ENCODE measurements at places on chromosomes 16 and 17.

DNA sequence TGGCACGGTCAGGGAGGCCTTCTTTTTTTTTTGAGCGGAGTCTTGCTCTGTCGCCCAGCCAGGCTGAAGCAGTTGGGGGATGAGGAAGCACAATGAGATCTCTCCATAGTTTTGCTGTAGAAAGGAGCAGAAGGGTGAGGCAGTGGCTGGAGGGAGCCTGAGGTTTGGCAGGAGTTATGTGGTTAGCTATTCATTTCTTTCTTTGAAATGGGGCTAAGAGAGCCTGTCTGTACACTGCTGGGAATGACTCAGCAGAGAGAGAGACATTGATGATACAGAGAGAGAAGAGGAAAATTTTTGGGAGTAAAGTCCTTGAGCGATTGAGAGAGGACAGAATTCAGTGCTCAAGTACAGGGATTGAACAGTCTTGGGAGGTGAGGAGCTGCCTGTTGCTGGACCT lies 22.1 kb downstream of the NOS2 start:
- no peak for DNase-seq

DNA sequence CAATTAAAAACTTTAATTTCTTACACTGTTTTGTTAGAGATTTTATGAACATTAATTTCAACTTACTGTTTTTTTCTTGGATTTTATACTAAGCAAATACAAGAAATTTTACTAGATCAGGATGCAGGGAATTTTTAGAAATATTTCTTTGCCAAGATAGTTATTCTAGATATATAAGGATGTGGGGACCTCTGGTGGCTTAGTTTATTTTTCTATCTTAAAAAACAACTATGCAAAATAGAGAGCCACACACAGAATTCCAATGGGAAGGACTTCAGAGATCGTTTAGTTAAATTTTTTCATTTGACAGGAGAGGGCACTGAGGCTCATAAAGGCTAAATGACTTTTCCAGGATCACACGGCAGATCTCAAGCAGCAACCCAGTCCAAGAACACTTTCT lies 23.0 kb upstream of the CAPNS2 start:
- DNase-seq, result peak; percentile 62

- no peak for DNase-seq
Observed at GRCh38 chr17:62670202-62670821, 42.8 kb downstream of the MRC2 start.

DNA sequence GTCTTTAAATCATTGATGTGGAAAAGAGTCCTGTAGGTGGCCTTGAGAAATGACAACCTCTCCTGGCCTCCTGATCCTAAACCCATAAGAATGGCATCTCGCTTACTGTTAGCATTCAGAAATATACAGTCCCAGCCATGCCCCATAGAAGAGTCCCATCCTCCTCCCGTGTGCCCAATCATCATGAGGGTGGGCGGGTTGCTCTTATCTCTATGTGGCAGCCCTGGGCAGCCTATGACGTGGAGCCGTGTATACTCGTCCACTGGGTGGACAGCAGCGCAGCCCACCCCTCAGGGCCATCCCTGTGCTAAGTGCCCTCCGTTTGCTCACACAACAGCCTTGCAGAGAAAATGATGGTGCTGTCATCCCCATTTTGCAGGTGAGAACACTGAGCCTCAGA lies 105.3 kb downstream of the AMFR start:
- no peak for DNase-seq

GRCh38 chr16:25143928-25144327 lies 32.4 kb downstream of the LCMT1 start:
- peak; percentile 15 for DNase-seq

GRCh38 chr16:77459534-77460254 lies 24.9 kb upstream of the ADAMTS18 start:
- no peak for DNase-seq

GRCh38 chr16:64534180-64534780 lies 587.6 kb downstream of the CDH11 start:
- no peak for DNase-seq

DNA sequence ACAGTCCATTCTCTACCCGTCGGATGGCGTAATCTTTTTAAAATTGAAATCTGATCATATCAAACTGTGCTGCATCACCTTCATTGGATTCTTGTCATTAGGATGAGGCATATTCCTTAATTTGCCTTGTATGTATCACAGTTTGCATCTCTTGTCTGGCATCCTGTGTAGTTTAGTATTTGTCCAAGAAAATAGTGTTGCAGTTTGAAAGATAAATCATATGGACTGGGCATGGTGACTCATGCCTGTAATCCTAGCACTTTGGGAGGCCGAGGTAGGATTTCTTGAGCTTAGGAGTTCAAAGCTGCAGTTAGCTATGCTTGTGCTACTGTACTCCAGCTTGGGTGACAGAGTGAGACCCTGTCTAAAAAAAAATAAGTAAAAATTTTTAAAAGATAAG lies 5.8 kb upstream of the RSL1D1 start:
- DNase-seq, result no peak

DNA sequence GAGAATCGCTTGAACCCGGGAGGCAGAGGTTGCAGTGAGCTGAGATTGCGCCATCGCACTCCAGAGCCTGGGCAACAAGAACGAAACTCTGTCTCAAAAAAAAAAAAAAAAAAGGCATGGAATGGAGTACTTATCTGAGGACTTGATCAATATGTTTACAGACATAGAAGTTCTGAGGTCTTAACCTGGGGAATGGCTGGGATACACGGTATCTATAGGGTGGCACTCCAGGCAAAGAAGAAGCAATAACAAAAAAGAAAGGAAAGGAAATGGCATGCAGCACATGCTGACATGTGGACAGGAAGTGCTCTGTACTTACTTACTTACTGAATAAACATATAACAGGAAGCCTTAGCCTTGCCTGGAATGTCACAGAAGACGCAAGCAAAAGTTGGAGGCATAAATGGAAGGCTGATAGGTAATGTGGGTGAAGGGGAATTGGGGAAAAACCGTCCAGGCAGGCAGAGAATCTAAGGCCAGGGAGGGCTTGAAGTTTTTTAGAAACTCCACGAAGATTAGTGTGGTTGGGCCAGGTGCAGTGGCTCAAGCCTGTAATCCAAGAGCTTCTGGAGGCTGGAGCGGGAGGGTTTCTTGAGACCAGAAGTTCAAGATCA lies 10.1 kb upstream of the SPOP start:
- DNase-seq, result peak; percentile 68

- no peak for DNase-seq
Observed at GRCh38 chr16:85967111-85967510, 68.1 kb downstream of the IRF8 start.

DNA sequence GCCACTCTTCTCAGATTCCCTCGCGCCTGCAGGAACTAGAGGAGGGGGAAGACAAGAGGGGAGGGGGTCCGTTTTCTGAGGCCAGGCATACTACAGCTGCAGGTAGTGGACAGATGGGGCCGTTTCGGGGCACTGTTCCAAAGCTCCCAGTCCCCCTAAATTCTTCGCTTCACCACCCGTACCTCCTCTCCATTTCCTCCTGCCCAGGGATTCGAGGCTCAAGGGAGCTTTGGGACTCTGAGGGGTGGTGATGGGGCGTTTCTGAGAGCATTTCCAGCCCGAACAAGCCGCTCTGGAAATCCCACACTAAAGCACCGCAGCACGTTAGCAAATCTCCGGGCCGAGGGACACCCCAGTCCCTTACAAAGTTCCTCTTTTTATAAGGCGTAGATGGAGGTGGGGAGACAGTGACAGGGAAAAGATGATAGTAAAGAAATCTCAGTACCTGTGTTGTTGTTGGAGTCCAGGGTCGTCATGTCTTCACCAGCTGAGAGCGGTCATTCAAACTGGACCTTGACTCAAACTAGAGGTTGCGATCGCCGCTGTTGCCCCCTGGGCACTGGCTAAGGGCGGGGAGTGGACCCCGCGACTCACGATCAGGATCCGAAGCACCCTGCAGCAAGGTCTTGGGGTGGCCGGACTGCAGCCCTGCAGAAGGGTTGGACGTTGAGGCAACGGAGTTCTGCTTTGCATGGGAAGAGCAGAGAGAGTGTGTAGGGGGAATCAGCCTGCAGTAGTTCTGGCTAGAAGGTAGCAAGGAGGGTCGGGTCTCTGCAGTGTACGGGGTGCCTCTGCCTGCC lies 570 bp downstream of the NR1D1 start:
- no peak for DNase-seq

Data from stomach (tissue), 19 donors.